MG63 (cell line): ENCODE measurements at places on chromosomes 12 and 14.

DNA sequence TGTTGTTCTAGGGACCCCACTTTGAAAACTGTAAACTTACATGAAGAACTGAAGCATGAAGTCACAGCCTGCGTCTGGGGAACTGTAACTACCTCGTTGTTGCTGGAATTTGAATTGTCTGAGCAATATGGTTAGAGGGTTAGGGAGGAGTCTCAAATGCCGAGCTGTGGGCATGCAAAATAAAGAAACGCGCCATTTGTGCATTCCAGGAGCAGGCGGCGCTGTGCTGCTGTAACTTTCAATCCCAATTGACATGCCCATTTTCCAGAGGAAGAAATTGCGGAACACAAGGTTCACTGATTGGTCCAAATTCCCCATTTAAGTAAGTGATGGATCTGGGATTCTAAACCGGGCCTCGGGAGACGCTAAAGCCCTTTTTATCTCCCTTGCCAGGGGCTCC lies 61.3 kb downstream of the ZNF664 start:
- no peak for DNase-seq

DNA sequence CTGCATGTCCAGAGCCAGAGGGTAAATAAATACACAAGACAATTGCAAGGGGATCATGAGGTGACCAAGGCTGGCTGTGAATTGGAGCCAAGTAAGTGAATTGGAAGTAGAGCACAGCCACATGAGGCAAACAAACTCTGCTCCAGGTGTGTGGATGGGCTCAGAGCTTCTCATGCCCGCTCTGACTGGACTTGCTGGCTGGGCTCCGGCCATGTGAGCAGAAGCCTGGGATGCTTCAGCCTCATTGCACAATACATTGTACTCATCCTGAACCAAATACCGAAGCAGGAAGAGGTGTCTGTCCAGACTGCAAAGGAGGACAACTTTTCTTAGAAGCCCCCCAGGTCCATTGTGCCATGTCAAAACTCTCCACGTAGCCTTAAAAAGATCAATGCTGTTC lies 193.0 kb downstream of the TTC8 start:
- DNase-seq, result no peak

DNA sequence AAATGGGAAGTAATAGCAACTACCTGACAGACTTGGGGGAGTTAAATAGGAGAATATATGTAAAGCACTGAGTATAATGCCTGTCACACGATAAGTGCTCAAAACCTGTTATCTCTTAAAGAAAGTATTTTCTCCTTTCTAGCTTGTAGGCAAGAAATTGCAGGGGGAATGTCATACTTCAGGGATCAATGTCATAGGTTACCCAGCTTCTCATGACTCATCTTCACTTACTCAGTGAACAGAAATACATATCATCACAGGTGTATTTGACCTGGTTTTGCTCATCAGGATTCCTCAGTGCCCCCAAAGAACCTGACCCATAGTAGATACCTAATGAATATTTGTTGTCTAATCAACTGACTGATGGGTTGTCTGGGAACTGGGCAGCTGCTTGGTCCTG lies 285.0 kb upstream of the ATP2B1 start:
- no peak for DNase-seq

DNA sequence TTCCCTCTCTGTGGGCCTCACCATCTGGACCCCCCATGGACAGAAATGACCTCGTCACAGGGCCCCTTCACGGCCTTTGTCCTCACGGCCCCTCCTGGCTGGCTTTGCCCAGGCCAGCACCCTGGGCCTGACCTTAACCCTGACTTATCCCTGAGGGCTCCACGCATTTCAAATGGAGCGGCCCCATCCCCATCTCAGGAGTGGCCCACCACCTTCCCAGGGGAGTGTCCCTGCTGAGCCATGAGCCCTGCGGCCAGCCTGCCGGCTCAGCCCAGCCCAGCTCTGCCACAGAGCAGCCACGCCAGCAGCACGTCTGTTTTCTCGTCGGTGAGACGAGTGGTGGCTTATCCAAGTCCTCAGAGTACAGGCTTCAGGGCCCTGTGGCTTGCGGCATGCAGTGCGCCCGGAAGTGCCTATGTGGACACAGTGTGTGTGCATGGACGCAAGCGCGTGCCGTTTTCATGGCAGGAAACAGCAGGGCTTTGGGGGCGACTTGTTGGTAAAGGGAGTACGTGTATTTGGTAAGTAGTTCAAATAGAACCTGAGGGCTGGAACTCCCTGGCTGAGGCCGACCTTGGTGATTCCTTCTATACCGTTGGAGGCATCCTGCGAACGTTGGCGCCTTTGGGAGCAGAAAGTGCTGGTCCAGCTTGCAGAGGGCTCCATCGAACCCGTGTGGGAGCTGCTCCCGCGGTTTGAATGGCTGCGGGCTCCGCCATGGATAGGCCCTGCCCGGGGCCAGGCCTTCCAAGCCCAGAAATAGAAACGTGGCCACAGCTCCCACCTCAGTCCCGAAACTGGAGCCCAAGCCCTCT lies 52.1 kb downstream of the LRCOL1 start:
- no peak for DNase-seq

GRCh38 chr14:34496679-34497513 lies 34.9 kb upstream of the SPTSSA start:
- peak; percentile 90 for DNase-seq

- no peak for DNase-seq
These were observed 1.6 kb downstream of the AGAP2 start for GRCh38 chr12:57736741-57737466.

DNA sequence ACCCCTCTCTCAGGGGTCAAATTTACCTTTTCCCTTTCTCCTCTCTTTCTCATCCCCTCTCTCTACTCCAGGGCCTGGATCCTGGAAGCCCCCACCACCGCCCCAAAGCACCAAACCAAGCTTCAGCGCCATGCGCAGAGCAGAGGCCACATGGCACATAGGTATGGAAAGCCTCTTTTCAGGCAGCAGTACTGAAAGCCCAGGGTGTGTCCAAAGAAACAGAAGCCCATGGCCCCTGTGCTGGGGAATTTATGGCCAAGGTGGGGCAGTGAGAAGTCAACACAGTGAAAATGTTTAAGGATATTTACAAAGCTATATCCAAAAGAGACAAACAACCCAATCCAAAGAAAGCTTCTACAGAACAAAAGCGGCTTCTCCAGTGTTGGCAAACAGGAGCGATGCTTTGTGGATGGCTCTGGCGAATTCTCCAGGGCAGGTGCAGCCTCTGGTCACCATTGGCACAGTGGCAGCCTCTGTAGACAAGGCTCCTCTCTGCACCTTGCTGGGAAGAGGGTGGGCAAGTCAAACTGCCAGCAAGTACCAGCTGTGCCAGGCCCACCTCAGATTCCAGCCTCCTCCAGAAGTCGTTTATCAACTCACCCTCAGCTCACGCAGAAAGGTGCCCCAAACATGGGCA lies 4.7 kb upstream of the CPNE6 start:
- no peak for DNase-seq

- no peak for DNase-seq
These were observed 109.4 kb downstream of the SLC38A1 start for GRCh38 chr12:46159309-46159901.

- no peak for DNase-seq
These were observed 4.5 kb upstream of the EML1 start for GRCh38 chr14:99788713-99789112.
